ENCODE measurements at places on chromosomes 11 and 22.

DNA sequence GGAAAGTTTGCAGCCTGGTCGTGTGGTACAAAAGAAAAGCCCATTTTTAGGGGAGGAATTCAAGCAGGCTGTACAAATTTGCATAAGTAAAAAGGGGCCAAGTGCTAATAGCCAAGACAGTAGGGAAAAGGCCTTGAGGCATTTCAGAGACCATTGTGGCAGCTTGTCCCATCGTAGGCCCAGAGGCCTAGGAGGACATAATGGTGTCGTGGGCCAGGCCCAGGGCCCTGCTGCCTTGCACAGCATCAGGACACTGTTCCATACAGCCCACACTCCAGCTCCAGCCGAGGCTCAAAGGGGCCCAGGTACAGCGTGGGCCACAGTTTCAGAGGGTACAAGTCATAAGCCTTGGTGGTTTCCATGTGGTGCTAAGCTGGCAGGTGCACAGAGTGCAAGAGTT, 106.9 kb downstream of the GRIK4 start:
- DNase-seq = no peak

- no peak for DNase-seq
Measured at GRCh38 chr11:112228706-112229105, 2.5 kb downstream of the PTS start.

GRCh38 chr11:132448334-132448995, 1078.0 kb downstream of the NTM start:
- DNase-seq = no peak

DNA sequence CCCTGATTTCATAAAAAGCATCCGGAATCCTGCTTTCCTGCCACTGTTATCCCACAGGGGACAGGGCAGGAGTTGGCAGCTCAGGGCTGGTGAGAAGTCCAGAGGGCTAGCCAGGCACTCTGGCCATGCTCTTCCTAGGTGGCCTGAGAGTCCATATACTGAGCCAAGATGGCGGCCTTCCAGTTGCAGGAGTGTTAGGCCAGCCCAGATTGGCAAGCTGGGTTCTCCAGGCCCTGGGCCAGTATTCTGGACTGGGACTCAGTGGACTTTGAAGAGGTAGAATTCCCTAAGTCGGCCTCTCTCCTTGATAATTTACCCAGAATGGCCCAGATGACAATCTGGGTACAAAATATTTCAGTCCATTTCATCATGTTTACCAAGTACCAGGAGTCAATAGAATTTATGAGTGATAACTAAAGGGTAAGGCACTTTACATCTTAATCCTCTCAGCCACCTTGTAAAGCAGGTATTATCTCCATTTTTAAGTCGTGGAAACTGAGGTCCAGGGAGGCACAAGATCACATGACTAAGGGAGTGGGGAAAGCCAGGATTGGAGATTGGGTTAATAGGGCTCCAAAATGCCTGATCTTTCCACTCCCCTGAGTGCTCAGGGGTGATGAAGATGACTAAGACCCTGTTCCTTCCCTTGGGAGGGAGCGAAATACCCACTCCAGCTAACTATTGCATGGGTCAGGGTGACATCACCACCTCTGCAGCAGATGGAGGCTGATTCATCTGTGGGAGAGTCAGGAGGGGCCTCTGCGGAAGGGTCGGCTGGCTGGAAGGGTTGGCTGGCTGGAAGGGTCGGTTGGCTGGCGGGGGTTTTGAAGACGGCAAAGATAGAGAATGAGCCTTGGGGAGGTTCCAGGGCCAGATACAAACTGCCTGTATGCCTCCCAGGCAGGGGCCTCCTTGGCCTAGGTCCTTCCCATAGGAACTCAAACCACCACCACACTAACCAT, 1.2 kb upstream of the MICALL1 start:
- no peak for DNase-seq

DNA sequence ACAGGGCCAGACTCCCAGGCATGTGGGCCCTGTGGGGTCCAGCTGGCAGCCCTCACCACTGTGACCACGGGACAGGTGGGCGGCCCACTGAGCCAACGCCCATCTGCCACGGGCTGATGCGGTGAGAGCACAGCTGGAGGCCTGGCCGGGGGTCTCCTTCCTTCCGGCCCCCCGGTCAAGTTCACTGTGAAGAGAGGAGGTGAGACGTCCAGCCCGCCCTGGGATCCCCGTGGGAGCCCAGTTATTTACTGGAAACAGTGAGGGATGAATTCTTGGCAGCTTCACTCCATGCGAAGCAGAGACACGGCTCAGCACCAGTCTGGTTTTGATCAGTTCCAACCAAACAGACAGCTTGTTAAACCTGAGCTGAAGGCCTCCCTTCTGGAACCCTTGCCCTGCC, 38.7 kb downstream of the WNT11 start:
- no peak for DNase-seq

DNA sequence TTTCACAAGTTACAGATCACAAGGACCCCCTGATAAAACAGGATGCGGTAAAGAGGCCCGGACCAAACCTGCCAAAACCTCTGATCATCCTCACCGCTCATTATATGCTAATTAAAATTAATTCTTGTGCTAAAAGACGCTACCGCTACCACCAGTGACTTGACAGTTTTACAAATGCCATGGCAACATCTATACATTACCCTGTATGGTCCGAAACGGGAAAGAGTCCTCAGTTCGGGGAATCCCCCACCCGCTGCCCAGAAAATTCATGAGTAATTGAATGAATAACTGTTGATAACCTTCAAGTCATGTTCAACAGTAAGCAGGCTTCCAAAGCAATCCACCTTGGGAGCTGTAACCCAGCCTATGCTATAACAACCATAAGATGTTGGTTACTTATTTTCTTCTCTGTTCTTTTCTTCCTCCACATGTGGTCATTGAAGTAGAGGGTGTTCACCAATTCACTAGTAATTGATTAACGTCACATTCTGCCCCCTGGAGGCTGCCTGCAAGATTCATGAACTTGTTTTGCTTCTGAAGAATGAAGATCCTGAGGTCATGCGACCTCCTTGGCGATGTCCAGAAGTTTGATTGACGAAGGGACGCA, 20.6 kb downstream of the APOBEC3H start:
- peak; percentile 66 for DNase-seq

DNA sequence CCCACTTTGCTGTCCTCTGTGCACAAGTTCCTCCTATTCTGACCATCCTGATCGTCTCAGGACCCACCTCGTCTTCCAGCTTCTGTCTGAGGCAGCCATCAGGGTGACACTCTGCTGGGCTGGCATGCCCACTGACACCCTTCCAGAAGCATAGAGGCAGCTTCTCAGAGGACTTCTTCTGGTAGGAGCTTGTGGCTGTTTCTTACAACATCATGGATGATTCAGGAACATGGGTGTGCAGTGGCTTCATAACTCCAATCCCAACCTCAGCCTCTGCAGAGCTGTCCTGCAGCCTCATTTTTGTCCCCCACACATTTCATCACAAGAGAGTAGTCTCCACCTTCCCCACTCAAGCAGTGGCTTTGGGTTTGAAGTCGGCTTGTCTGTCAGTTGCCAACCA, 20.9 kb upstream of the CTR9 start:
- DNase-seq = no peak

- DNase-seq = no peak
Measured at GRCh38 chr11:75578977-75579376, 16.9 kb downstream of the SERPINH1 start.

- DNase-seq = no peak
Measured at GRCh38 chr11:89420981-89421380, 70.2 kb downstream of the NOX4 start.

DNA sequence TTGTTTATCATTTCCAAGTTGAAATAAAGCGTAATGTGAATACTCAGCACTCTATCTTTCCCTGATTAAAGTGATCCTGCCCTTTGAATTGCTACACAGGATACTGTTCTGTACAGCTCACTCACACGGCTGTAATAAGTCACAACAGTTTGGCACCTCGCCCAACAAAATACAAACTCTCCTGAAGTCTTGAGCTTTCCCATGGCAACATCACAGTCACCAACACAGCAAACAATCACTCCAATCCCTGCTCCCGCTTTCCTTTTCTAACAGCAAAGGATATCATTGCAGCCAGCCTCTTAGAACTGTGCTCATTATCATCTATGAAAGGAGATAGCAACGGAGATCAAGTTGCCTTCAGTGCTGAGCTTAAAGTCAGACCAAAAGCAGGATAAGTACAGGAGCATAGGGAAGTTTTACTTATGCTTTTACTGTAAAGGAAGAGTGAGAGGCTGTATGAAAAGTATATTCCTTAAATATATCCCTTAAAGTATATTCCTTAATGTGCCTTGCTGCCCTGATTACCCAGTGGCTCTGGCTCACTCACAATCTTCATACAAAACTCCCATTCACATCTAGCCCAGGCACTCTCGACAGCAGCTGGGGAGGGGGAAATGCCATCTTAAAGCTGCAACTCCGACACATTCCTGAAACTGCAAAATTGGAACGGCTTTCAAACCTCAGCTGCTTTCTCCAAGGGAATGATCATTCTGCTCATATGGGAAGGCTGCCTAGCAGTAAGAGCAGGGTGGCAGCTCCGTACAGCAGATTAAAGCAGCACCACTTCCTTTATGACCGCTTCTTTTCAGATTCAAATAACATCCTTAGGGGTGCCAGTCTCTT, 35.8 kb downstream of the MAML2 start:
- DNase-seq = no peak

DNA sequence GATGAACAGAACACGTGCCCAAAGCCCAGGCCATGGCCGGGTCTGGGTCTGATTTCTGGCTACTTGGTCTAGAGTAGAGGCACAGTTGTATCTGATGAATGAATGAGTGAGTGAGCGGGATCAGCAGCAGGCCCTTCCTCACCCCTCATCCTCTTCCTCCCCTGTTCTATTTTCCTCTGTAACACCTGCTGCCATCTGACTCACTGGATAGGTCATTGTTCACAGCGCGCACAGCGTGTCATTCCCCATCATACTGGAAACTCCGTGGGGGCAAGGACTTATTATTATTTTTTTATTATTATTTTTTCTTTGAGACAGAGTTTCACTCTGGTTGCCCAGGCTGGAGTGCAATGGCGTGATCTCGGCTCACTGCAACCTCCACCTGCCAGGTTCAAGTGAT, 13.9 kb downstream of the NCF4 start:
- DNase-seq = no peak

DNA sequence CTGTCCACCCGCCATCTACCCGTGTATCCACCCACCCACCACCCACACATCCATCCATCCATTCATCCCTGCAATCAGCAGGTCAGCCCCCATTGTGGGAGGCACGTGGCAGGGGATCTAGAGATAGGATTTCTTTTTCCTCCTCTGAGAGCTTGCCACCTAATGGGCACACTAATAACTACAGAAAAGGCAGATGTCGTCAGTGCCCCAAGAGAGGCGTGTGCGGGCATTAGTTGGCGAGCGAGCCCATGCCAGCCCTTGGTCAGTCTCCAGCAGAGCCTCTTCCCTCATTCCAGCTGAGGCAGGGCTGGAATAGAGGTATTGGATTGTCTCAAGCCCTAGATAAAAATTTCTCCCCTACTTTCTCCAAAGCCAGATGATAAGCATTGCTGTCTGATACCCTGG, 9.7 kb downstream of the USP2 start:
- DNase-seq = no peak

DNA sequence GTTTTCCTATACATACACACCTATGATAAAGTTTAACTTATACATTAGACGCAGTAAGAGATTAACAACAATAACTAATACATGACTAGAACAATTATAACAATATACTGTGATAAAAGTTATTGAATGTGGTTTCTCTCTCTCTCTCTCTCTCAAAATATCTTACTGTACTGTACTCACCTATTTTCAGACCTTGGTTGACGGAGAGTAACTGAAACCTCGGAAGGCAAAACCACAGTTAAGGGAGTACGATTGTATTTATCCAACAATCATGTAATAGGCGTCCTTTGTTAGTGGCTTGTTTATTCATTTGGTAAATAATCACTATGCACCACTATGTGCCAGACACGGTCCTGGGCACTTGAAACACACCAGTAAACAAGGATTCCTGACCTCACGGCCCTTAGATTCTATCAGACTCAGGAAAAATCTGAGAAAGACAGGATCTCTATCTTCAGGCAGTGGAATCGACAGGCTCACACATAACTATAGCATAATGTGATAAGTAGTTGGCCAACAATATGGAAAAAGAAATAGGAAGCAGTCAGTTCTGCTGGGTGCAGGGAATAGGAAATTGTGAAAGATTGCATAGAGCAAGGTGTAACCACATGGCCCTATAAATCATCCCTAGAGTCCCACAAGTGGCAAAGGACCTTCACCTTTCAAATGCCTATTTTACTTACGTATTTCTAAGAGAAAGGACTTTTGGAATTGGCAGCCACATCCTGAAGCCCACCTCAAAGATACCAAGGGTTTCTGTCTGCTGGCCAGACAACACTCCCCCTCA, 12.0 kb downstream of the ETS1 start:
- no peak for DNase-seq

DNA sequence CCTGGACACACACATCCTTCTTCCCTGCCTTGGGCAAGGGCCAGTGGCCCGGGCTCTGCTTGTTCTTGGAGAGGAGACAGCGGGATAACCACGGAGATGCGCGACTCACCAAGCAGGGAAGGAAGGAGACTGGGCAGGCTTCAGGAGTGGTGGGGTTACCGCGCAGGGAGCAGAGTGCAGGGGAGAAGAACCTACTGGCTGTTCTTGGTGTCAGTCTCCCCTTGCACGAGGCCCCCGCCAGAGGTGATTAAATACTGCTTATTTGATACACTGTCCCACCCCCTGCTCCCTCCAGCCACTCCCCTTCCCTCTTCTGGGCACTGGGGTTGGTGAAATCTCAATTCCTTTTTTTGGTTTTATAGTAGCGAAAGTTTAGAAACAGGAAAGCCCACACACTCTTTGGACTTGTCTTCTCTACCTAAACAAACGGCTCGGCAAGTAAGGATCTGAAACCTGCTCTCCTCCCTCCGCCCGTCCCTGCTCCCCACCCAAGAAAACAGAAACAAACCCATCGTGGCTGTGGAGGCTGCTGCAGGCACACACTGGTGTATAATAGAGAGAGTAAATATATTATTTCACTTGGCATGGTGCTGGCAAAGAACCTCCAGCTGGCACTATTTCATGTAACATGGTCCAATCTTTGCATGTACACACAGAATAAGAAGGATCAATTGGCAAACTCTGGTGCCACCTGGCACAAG, 10.8 kb downstream of the LARGE2 start:
- DNase-seq = no peak

DNA sequence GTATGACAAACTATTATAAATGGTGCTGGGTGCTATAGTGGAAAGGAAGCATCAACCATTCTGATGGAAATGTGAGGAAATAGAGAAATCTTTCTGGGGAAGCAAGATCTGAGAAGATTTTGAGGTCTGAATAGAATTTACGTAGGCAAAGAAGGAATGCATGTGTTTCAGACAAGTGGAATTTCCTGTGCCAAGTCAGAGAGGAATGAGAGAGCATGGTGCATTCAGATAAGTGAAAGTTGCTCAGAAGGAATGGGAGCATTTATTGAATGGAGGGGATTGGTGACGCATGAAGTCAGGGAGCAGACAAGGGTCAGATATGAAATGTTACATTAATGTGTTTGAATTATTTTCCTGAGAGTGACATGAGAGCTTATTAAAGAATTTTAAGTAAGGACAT, 725.5 kb downstream of the METTL15 start:
- DNase-seq = no peak
